Spleen (tissue), 13 donors: ENCODE measurements at places on chromosomes 12 and 14. TPM values are rescaled to one million over a fixed set of nuclear protein-coding genes. Genes with fewer than 3 reads are reported as not detected.

- no peak for DNase-seq
Measured at GRCh38 chr12:25293653-25294052, 42.9 kb upstream of the KRAS start.

The KRT86 gene
- polyA plus RNA-seq: 0.09 TPM

The IGF1 gene
- 1.5 TPM for polyA plus RNA-seq

DNA sequence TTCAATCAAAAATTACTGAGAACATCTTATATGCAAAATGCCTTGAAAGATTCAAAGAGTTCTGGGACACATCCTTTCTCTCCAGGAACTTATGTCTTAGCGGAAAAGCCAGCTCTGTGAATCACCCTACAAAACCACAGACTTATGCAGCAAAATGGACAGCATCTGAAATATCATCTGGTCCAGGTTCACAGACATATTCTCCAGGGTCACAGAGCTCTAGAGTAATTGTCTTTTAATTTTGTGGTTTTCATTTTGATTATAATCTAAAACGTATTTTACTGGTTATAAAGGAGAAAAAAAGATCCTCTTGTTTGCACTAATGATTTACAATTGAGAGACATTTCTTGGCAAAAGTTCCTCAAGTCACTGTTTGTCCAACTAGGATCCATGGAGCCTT, 246.2 kb downstream of the MSRB3 start:
- no peak for DNase-seq

DNA sequence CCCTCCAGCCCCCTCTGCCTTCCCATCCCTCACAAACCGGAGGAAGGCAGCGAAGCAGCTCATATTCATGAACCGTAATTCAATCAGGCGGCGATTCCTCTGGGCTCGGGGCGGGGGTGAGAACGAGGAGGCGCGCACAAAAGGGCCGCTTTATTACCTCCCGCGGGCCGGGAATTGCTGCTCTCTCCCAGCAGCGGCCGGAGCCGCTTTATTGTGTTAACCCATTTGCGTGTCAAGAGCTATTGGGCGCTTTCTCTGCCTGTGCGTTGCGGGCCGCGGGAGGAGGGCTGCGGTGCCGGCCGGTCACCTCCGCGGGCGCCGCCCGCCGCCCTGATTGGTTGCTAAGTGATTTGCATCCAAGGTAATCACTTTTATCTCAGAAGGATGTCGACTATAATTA, 4.8 kb downstream of the FAM222A start:
- no peak for DNase-seq

DNA sequence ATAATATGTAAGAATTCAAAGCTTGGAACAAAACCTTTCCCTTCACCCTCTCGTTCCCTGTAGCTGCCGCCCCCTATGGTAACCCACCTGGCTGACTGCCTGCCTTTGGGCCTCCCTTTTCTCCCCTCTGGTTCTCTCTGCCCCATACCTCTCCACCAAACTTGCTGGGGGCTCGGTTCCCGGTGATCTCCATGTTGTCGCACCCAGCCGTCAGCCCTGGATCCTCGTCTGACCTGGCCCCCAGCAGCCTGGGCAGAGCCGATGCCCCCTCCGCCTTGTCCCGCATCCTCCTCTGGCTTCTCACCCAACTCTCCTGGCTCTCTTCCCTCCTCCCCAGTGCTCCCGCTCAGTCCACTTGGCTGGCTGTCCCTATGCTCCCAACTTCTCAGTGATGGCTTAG, 4.5 kb downstream of the CYP46A1 start:
- DNase-seq: no peak

DNA sequence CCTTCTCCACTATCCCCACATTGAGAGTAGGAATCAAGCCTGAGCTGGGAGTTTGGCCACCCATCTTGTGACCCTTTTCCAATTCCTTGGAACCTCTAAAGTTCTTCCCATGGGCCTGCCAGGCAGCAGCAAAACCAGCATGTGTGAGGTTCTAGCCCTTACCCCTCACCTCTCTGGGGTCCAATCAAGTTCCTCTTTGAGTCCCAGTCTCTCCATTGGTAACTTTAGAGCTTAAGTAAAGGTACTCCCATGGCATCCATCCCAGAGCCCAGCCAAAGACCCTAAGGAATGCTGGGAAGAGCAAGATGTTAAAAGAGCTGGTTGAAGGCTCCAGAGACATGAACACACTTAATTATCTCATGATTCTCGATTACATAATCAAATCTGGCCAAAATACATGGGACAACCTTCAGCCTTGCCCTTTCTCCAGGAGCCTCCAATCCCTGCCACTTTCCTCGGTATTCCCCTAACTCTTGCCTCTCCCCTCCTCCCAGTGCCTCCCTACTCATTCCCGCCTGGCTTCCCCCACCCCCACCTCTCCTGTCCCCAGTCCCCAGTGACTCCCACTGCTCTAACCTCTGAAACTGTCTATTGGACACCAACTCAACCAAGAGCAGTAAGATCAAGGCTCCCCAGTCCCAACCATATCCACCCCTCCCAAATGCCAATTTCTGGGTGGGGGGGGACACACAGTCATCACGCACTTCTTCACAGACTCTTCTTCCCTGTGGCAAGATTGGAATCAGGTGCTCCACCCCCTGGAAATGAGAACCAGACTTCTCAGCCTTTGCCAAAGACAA, 4.8 kb upstream of the TNS2 start:
- DNase-seq: no peak

- no peak for DNase-seq
Measured at GRCh38 chr12:131984334-131984733, 34.6 kb downstream of the EP400 start.

- DNase-seq: no peak
Measured at GRCh38 chr14:74297986-74298385, 4.7 kb downstream of the ABCD4 start.

DNA sequence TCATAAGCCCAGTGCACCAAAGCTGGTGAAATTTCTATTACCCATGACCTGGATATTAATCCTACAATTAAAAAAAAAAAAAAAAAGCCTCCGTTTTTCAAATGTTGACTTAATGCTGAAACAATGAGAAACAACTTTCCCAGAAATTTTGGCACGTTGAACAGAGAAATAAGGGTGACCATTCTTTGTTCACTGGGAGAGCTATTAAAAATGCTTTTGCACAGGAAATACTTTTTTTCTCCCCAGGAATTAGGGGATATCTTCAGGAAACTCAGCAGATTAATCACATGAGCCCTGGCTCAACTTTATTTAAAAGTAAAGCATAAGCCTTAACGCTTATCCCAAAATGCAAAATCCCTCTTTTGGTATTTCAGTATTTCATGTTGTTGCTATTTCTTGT, 54.8 kb upstream of the FLRT2 start:
- no peak for DNase-seq
